ENCODE measurements at places on chromosomes 5 and 9.

DNA sequence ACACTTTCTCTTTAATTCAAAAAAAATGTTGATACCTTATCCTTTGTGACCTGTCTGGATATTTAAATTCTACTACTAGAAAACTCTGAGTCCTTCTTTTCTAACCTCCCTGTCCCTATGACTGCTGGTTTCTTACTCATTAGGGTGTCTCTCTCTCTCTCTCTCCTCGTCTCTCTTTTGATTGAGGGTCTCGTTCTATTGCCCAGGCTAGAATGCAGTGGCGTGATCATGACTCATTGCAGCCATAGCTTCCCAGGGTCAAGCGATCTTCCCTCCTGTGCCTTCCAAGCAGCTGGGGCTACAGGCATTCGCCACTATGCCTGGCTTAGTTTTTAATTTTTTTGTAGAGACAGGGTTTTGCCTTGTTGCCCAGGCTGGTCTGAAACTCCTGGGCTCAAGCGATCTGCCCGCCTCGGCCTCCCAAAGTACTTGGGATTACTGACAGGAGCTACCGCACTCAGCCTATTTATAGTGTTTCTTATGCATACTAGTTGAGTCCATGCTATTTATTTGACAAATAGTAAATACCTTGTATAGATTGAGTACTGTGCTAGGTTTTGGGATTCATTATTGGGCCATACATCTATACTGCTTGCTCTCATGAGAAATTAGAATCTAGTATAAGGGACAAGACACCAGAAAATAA is 61.9 kb downstream of the NSD1 start:
- DNase-seq, result no peak

- peak; percentile 63 for DNase-seq
These were observed 129.0 kb downstream of the COL23A1 start for GRCh38 chr5:178461004-178461730.

GRCh38 chr9:12657233-12657632 is 36.0 kb upstream of the TYRP1 start:
- no peak for DNase-seq

- DNase-seq, result no peak
These were observed 6.1 kb upstream of the SLC34A1 start for GRCh38 chr5:177377851-177378776.

DNA sequence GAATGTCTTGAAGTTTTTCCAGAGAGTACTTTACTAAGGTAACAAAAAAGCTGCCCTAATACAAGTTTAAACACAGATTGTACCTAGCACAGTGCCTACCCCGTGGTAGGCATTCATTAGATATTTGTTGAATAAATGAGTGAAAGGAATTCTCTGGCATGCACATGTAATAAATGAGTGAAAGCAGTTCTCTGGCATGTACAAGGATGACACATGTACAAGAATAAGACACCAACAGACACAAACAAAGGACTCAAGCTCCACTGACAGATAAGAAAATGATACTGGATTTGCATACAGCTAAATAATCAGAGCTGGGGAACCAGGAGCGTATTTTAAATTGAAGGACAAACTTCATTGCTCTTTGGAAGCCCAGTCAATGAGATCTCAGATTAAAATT is 535.8 kb downstream of the EFNA5 start:
- no peak for DNase-seq

Data from activated naive CD4-positive, alpha-beta T cell treated with anti-CD3 and anti-CD28 coated beads, Interleukin-2, amount 10 ng/mL, durations not matched to agents 7 days and 5 days (primary cell).